Effector memory CD4-positive, alpha-beta T cell (primary cell): ENCODE measurements at places on chromosomes 16 and 17.
A peak's percentile ranks its signal among the peaks of the same experiment; 100 is the strongest.

GRCh38 chr16:68644715-68645493, at the start of gene CDH3:
Gene CDH3, plus strand, starts transcription at chr16:68645310. Its CDS starts 70 bp downstream, at chr16:68645380.
- DNase-seq, result no peak

DNA sequence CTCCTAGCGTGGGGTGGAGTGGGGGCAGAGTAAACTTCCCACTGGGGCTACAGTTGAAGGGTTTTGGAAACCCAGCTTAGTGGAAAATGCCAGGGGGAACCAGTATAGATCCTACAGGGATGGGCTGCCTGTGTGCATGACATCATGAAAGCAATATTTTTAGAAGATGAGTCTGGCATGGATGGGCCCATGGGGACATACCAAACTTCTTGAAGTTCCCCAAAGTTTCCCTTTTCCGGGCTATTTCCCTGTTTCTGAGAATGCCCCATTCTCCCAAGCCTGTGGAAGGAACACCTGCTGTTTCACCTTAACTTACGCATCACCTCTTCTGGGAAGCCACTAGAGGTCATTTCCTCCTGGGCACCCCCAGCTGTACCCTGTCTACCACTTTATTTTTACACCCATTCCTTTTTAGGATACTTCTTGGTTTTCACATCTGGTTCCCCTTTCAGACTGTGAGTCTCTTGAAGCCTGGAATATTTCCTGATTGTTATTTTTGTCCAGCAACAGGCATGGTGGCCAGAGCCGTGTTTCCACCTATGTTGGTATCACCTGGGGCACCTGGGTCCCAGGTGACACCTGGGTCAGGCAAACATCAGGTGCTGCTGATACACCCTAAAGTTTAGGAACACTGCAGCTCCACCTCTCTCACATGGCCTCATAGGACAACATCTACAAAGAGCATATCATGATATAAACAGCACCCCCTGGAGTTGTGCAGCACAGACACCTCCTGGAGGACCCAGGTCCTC, 9.8 kb downstream of the SOCS3 start:
- no peak for DNase-seq

- peak; percentile 46 for DNase-seq
Observed at GRCh38 chr16:79599837-79600637, 500 bp downstream of the MAF start.

- DNase-seq, result no peak
Observed at GRCh38 chr17:45852535-45853297, 8.0 kb downstream of the SPPL2C start.

DNA sequence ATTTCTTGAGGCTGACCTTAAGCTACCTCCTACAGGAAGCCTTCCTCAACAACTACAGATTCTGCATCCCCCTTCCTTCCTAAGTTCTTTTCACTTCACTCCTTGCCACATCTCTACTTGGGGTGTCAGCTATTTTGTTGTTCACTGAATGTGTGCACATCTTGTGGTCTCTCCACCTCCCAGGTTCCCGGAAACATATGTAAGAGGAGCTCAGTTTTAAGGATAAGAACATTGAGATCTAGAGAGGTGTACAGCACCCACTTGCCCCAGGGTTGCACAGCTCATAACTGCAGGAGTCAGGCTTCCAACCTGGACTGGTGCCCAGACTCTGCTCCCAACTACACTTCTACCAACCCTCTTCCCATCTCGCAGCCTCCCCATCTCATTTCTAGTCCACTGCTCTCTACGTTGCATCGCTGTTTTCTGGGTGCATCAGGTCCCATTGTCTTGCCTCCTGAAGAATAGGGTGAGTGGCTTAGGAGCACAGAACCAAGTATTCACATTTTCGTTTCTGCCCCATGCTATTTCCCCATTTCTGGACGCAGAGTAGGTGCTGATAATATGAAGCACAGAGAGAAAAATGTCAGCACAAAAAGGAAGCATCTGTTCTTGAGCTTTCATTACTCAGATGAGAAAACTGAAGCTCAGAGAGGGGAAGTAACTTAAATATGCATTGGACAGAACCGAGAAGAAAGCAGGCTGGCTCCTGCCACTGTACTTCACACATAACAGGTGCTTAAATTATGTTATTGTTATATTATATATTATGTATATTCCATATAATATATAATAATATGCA, 292.0 kb upstream of the CCL2 start:
- no peak for DNase-seq

- no peak for DNase-seq
Observed at GRCh38 chr17:45197108-45197507, 24.6 kb upstream of the FMNL1 start.

- DNase-seq, result no peak
Observed at GRCh38 chr16:23310217-23310616, 8.1 kb downstream of the SCNN1B start.

DNA sequence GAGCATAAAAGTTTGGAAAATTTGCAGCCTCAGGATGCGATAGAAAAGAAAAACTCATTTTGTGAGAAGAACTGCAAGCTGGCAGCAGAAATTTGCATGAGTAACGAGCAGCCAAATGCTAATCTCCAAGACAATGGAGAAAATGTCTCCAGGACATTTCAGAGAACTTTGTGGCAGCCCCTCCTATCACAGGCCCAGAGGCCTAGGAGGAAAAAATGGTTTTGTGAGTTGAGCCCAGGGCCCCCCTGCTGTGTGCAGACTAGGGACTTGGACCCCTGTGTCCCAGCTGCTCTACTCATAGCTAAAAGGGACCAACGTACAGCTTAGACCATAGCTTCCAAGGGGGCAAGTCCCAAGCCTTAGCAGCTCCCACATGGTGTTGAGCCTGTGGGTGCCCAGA, 34.3 kb downstream of the APPBP2 start:
- DNase-seq, result no peak

- DNase-seq, result no peak
Observed at GRCh38 chr16:24198807-24199533, 57.2 kb upstream of the CACNG3 start.

DNA sequence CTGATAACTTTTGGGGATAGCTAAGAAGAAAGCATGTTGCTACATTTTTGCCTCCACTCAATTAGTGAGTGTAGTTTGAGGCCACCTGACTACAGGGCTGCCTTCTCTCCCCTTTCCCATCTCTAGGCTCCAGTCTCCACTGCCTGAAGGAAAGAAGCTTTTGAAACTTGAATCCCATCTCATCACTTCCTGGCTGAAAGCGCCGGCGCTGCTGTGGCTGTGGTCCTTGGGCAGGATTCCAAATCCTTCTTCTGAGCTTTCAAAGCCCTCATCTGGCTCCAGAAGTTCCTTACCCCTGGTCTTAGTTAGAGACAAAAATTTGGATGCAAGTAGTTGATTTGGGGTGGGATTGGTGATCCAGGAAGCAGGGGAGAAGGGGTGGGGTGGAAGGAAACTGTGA, 119.4 kb downstream of the FOXL1 start:
- no peak for DNase-seq

GRCh38 chr16:31149332-31149731, 534 bp downstream of the PRSS36 start:
- no peak for DNase-seq

GRCh38 chr16:81437865-81438264, 6.7 kb upstream of the CMIP start:
- no peak for DNase-seq

DNA sequence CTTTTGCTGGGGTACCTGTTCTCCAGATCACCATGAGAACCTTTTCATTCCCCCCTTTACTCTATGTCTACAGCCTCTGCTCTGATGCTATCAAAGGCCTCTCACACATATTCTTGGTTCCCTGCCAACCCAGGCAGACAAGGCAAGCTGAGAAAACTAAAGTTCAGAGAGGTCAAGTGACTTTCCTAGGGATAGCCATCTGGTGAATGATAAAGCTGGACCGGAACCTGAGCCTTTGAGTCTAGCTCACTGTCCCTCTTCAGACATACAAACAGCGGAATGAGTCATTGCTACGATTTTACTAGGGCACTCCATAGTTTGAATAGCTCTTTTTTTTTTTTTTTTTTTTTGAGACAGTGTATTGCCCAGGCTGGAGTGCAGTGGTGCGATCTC, 73.3 kb downstream of the XYLT1 start:
- peak; percentile 12 for DNase-seq

- DNase-seq, result no peak
Observed at GRCh38 chr16:15942931-15943690, 6.3 kb upstream of the ABCC1 start.

GRCh38 chr16:50742576-50743200, 802 bp downstream of the CYLD start:
- peak; percentile 41 for DNase-seq

GRCh38 chr17:31997005-31997404, 10.2 kb upstream of the LRRC37B start:
- DNase-seq, result no peak

DNA sequence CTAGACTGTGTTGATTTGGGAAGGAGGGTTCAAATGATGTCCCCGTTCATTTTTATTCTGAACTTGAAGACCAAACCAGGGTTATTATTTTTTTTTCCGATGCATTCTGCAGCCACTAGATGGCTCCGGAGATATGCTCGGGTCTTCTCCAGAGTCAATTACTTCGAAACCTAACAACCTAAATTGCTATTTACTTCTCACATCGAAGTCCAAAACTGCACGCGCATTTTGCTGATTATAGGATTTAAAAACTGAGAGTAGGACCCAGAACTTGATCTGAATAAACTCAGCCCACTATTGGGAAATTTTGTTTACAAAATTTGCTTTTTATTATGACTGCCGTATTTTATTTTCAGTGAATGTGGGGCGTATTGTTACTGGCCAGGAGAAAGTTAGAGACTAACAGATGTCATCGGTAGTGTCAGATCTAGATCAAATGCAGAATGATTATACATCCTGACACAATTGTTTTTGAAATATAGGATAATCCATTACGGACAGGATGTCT, 263.8 kb downstream of the HS3ST3A1 start:
- DNase-seq, result no peak
